SK-N-SH (cell line): ENCODE measurements at places on chromosomes 6 and 20. TPM values are rescaled to one million over a fixed set of nuclear protein-coding genes. Genes with fewer than 3 reads are reported as not detected.

Gene PHIP
- polyA plus RNA-seq, result 1.7 and 1.9 TPM in 2 replicates

Gene PI16
- 0.02 TPM in 1 of 2 replicates, not detected in the other for polyA plus RNA-seq

Gene MDFI
- 6.3 and 7.0 TPM in 2 replicates for polyA plus RNA-seq

Gene ASCC3
- polyA plus RNA-seq, result 17.9 and 20.9 TPM in 2 replicates

Gene GGTLC1
- not detected in 2 replicates for polyA plus RNA-seq

Gene PLCB4
- 5.5 and 7.0 TPM in 2 replicates for polyA plus RNA-seq

Gene SLC16A10
- 0.08 and 0.12 TPM in 2 replicates for polyA plus RNA-seq

GRCh38 chr6:149452037-149452939 lies 32.5 kb downstream of the ZC3H12D start:
- H3K27me3 ChIP-seq, result no peaks in the 10 kb centered on the region
- no peak overlapping the region for H3K27ac ChIP-seq
- DNase-seq, result no peak
- H3K4me3 ChIP-seq, result no peak overlapping the region

- no peak overlapping the region for H3K27ac ChIP-seq
- no peak overlapping the region for H3K4me3 ChIP-seq
- no peaks in the 10 kb centered on the region for H3K27me3 ChIP-seq
- no peaks in the 10 kb centered on the region for H3K36me3 ChIP-seq
Observed at GRCh38 chr6:101102702-101103101, 221.6 kb upstream of the ASCC3 start.

GRCh38 chr20:37912874-37913273 lies 9.9 kb downstream of the VSTM2L start:
- DNase-seq, result no peak
- peaks cover 8% of the 10 kb centered on the region; the same call in 1 of the 2 replicates for H3K27me3 ChIP-seq
- H3K4me1 ChIP-seq, result peaks cover 21% of the 10 kb centered on the region; the same call in 1 of the 2 replicates
- H3K4me3 ChIP-seq, result no peak overlapping the region
- H3K27ac ChIP-seq, result no peak overlapping the region
- H3K36me3 ChIP-seq, result no peaks in the 10 kb centered on the region

- no peaks in the 10 kb centered on the region for H3K36me3 ChIP-seq
- no peak overlapping the region for H3K27ac ChIP-seq
- no peaks in the 10 kb centered on the region for H3K27me3 ChIP-seq
- H3K4me3 ChIP-seq, result no peak overlapping the region
Observed at GRCh38 chr20:63317601-63318291, 24.8 kb downstream of the COL20A1 start.

- no peak overlapping the region for H3K4me3 ChIP-seq
- DNase-seq, result no peak
- H3K36me3 ChIP-seq, result no peaks in the 10 kb centered on the region
- no peak overlapping the region for H3K27ac ChIP-seq
- peaks cover 19% of the 10 kb centered on the region for H3K4me1 ChIP-seq
Observed at GRCh38 chr6:139987091-139987490, 612.6 kb upstream of the CITED2 start.

DNA sequence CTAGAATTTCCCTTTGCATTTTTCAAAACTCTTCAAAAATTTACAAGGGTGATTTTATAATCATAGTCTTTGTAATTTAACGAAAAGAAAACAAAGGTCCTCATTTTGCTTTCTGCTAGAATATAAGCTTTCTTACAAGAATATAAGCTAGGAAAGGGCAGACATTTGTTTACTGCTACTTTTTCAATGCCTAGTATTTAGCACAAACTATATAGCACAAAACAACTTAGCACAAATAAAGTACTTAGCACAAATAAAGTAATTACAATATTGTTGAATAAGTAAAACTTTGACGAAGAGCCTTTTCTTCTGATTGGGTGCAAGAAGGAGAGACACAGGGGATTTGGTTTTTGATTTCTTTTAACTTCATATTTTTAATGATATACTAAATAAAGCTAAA lies 87.8 kb downstream of the BCAS1 start:
- no peaks in the 10 kb centered on the region for H3K27me3 ChIP-seq
- DNase-seq, result no peak
- H3K4me1 ChIP-seq, result no peaks in the 10 kb centered on the region
- H3K27ac ChIP-seq, result no peak overlapping the region
- H3K4me3 ChIP-seq, result no peak overlapping the region

DNA sequence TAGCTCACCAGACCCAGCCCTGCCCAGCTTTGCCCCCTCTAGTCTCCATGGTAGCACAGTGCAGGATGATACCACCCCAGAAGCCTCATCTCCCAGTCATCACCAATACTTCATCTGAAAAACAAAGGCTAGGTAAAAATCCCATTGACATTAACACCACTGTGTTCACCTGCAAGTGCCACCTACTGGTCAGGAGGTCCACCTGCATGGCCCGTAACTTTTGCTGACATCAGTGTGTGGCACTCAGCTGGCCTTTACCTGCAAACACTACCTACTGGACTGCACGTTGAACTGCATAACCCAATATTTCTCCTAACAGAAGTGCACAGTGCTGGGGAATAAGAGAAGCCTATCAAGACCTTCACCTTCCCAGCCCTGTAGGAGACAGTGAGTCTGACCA lies 234.7 kb upstream of the ADGRB3 start:
- no peak overlapping the region for H3K27ac ChIP-seq
- H3K36me3 ChIP-seq, result no peaks in the 10 kb centered on the region
- H3K4me1 ChIP-seq, result no peaks in the 10 kb centered on the region
- no peak overlapping the region for H3K4me3 ChIP-seq
- no peak for DNase-seq

- H3K36me3 ChIP-seq, result no peaks in the 10 kb centered on the region
- no peak overlapping the region for H3K4me3 ChIP-seq
- H3K27me3 ChIP-seq, result no peaks in the 10 kb centered on the region
- H3K4me1 ChIP-seq, result no peaks in the 10 kb centered on the region
Observed at GRCh38 chr6:149248693-149249369, 68.7 kb upstream of the TAB2 start.
